ENCODE measurements at places on chromosomes 1 and 21.

- peak; percentile 85 for DNase-seq
These were observed at the start of gene IRF2BP2 for GRCh38 chr1:234610061-234610665. Gene IRF2BP2 (minus strand): TSS chr1:234610178. CDS start chr1:234609494, 684 bp downstream.

GRCh38 chr21:31687108-31687507 lies 27.6 kb downstream of the SOD1 start:
- no peak for DNase-seq

DNA sequence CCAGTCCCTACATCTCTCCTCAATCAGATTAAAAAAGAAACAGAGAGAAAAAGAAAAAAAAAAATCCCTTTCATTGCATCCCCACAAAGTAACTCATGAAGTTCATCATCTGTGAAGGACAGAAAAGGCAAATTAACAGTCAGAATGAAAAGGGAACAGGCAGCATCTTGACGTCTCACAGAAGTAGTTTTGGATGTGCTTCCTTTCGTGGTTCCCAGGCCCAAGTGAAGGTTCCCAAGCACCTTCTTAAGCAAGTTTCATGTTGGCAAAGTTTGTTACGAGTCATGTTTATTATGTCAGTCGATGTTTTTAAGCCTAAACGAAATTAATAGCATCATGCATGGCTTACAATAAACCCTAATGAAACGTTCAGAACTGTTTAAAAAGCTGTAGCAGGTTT lies 475.2 kb downstream of the SETD4 start:
- no peak for DNase-seq

- DNase-seq = no peak
These were observed 134.6 kb downstream of the HUNK start for GRCh38 chr21:32007456-32007855.

DNA sequence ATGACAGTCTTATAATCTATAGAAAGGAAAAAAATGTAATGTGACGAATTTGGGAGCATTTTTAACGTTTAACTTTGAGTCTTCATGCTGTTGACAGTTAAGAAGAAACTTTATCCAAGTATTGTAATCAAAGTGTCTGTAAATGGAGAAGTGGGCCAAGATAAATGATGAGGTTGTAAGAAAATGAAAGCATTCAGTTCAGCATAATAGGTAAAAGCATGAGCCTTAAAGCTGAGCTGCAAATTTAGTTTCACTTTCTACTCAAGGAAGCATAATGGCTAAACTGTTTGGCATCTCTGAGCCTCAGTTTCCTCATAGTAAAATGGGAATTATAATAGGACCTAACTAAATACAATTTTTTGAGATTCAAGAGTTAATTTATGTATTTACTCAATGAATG lies 1554.8 kb downstream of the KCNT2 start:
- no peak for DNase-seq

DNA sequence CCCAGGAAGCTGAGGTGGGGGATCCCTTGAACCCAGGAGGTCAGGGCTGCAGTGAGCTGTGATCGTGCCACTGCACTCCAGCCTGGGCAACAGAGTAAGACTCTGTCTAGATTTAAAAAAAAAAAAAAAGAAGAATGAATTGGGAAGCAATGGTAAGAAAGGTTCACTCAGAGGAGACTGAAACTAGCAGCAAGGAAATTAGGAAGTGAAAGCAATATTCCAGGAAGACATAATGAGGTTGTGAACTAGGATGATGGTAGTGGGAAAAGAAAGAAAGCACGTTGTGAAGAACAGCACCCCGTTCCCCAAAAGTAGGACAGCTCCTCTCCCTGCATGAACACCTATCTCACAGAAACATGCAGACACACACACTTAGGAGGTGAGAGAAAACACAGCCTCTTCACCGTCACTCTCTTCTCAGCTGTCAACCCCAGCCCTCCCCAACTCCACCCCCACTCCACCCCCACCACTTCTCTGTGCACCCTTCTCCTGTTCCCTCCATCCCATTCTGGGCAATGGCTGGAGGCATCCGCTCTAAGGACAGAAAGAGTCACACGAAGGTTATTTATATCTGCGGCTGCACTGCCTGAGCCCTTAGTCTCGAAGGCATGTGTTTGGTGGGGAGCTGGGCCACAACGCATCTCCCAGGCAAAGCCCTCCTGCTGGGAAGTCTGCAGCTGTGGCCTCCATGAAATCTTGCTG lies 101.8 kb upstream of the LPGAT1 start:
- DNase-seq = no peak

DNA sequence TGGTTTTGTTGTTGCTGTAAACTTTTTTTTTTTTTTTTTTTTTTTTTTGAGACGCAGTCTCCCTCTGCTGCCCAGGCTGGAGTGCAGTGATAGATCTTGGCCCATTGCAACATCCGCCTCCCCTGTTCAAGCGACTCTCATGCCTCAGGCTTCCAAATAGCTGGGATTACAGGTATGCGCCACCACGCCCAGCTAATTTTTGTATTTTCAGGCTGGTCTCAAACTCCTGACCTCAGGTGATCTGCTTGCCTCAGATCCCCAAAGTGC lies 78.9 kb upstream of the SLC45A1 start:
- no peak for DNase-seq

GRCh38 chr1:182995894-182996293 lies 27.3 kb upstream of the LAMC1 start:
- no peak for DNase-seq

- no peak for DNase-seq
These were observed 3.0 kb downstream of the PTPN22 start for GRCh38 chr1:113868387-113869083.

Data from glutamatergic neuron (in vitro differentiated cells).